ENCODE measurements at places on chromosomes 16 and 17. TPM values are rescaled to one million over a fixed set of nuclear protein-coding genes. Genes with fewer than 3 reads are reported as not detected.
A peak's percentile ranks its signal among the peaks of the same experiment; 100 is the strongest.

The TTLL6 gene
- total RNA-seq, result not detected

The KRT15 gene
- not detected for total RNA-seq

GRCh38 chr16:16158741-16159374 is 64.4 kb downstream of the ABCC6 start:
- no peak overlapping the region for H3K4me3 ChIP-seq
- H3K27ac ChIP-seq, result no peak overlapping the region
- no peaks in the 10 kb centered on the region for H3K4me1 ChIP-seq
- no peak for DNase-seq

- H3K27ac ChIP-seq, result no peak overlapping the region
- no peaks in the 10 kb centered on the region for H3K36me3 ChIP-seq
- H3K27me3 ChIP-seq, result no peaks in the 10 kb centered on the region
- H3K4me1 ChIP-seq, result no peaks in the 10 kb centered on the region
- H3K4me3 ChIP-seq, result no peak overlapping the region
Observed at GRCh38 chr16:11503566-11503965, 83.2 kb downstream of the LITAF start.

The GRAPL gene
- total RNA-seq, result 3.7 TPM

DNA sequence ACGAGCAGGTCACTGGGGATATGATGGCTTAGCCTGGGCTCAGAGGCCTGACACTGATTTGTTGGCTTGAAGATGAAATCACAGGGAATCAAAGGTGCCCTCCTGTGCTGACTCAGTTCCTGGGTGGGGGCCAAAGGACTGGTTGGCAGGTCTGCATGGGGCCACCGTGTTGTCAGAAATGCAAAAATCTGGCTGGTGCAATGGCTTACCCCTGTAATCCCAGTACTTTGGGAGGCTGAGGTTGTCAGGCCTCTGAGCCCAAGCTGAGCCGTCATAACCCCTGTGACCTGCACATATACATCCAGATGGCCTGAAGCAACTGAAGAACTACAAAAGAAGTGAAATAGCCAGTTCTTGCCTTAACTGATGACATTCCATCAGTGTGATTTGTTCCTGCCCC is 314.2 kb downstream of the WWOX start:
- H3K27ac ChIP-seq, result no peak overlapping the region
- no peaks in the 10 kb centered on the region for H3K36me3 ChIP-seq
- no peaks in the 10 kb centered on the region for H3K27me3 ChIP-seq
- no peak for DNase-seq

- no peak overlapping the region for H3K4me3 ChIP-seq
- H3K4me1 ChIP-seq, result peaks cover 16% of the 10 kb centered on the region
- no peak overlapping the region for H3K27ac ChIP-seq
- DNase-seq, result no peak
- H3K27me3 ChIP-seq, result no peaks in the 10 kb centered on the region
Observed at GRCh38 chr16:4347010-4347409, 4.1 kb downstream of the PAM16 start.

The HS3ST3A1 gene
- total RNA-seq, result not detected

- H3K27ac ChIP-seq, result no peak overlapping the region
- DNase-seq, result no peak
- peaks cover 9% of the 10 kb centered on the region for H3K4me1 ChIP-seq
Observed at GRCh38 chr17:80424878-80425765, 10.2 kb downstream of the ENDOV start.

- no peak overlapping the region for H3K27ac ChIP-seq
- no peaks in the 10 kb centered on the region for H3K4me1 ChIP-seq
- no peak overlapping the region for H3K4me3 ChIP-seq
- peak; percentile 65 for DNase-seq
- no peaks in the 10 kb centered on the region for H3K36me3 ChIP-seq
- H3K27me3 ChIP-seq, result no peaks in the 10 kb centered on the region
Observed at GRCh38 chr17:17440010-17440843, 36.6 kb upstream of the MED9 start.

DNA sequence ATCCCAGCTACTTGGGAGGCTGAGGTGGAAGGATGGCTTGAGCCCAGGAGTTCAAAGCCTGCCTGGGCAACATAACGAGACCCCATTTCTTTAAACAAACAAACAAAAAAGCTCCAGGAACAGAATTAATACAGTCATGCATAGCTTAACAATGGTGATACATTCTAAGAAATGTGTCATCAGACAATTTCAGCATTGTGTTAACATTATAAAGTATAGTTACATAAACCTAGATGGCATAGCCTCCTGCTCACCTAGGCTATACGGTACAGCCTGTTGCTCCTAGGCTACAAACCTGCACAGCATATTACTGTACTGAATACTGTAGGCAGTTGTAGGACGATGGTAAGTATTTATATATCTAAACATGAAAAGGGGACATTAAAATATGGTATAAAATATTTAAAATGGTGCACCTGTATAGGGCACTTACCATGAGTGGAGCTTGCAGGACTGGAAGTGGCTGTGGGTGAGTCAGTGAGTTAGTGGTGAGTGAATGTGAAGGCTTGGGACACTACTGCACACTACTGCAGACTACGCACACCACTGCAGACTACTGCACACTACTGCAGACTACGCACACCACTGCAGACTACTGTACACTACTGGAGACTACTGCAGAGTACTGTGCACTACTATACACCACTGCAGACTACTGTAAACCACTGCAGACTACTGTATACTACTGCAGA is 74.6 kb downstream of the TMC6 start:
- peaks cover 4% of the 10 kb centered on the region for H3K4me1 ChIP-seq
- no peak overlapping the region for H3K27ac ChIP-seq
- DNase-seq, result no peak

DNA sequence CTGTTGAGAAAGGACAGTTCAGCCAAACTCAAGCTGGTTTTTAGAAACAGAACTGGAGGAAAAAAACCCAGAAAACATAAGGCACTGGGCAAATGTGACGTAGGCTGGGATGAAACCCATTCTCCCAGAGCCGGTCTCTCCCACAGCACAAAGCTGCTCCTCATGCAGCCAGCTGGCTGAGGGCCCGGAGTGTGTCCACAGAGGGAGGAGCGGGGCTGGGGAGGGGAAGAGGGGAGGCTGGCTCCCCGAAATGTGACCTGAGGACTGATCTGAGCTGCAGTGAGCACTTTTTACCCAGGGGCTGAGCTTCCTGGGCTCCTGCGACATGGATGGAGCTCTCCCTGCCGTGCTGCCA is 20.8 kb downstream of the FOXF1 start:
- H3K4me3 ChIP-seq, result no peak overlapping the region
- H3K27ac ChIP-seq, result no peak overlapping the region
- no peaks in the 10 kb centered on the region for H3K4me1 ChIP-seq
- H3K36me3 ChIP-seq, result no peaks in the 10 kb centered on the region
- peak; percentile 1 for DNase-seq

- H3K27me3 ChIP-seq, result no peaks in the 10 kb centered on the region
- H3K36me3 ChIP-seq, result no peaks in the 10 kb centered on the region
- DNase-seq, result no peak
- no peak overlapping the region for H3K27ac ChIP-seq
- no peaks in the 10 kb centered on the region for H3K4me1 ChIP-seq
Observed at GRCh38 chr16:69083306-69083941, 22.0 kb upstream of the HAS3 start.

- no peaks in the 10 kb centered on the region for H3K36me3 ChIP-seq
- no peak overlapping the region for H3K4me3 ChIP-seq
- DNase-seq, result no peak
- no peaks in the 10 kb centered on the region for H3K4me1 ChIP-seq
Observed at GRCh38 chr16:19033761-19034160, 33.7 kb upstream of the COQ7 start.

- no peak overlapping the region for H3K4me3 ChIP-seq
- no peaks in the 10 kb centered on the region for H3K27me3 ChIP-seq
- no peaks in the 10 kb centered on the region for H3K4me1 ChIP-seq
- DNase-seq, result no peak
- H3K36me3 ChIP-seq, result peaks cover 36% of the 10 kb centered on the region
- no peak overlapping the region for H3K27ac ChIP-seq
Observed at GRCh38 chr17:29107933-29108822, 65.2 kb downstream of the PIPOX start.

The AKAP10 gene
- total RNA-seq, result 32.6 TPM

GRCh38 chr16:695355-696089 is 5.3 kb upstream of the WDR24 start:
- no peaks in the 10 kb centered on the region for H3K36me3 ChIP-seq
- no peaks in the 10 kb centered on the region for H3K27me3 ChIP-seq
- peak overlapping the region; percentile 44 for H3K27ac ChIP-seq
- peak; percentile 48 for DNase-seq
- H3K4me3 ChIP-seq, result peak overlapping the region; percentile 73

- H3K4me3 ChIP-seq, result no peak overlapping the region
- H3K27me3 ChIP-seq, result no peaks in the 10 kb centered on the region
- H3K4me1 ChIP-seq, result no peaks in the 10 kb centered on the region
- H3K36me3 ChIP-seq, result no peaks in the 10 kb centered on the region
Observed at GRCh38 chr16:9151597-9151996, 60.2 kb downstream of the HAPSTR1 start.

The SLC13A2 gene
- total RNA-seq, result not detected

The MEFV gene
- 0.18 TPM for total RNA-seq

DNA sequence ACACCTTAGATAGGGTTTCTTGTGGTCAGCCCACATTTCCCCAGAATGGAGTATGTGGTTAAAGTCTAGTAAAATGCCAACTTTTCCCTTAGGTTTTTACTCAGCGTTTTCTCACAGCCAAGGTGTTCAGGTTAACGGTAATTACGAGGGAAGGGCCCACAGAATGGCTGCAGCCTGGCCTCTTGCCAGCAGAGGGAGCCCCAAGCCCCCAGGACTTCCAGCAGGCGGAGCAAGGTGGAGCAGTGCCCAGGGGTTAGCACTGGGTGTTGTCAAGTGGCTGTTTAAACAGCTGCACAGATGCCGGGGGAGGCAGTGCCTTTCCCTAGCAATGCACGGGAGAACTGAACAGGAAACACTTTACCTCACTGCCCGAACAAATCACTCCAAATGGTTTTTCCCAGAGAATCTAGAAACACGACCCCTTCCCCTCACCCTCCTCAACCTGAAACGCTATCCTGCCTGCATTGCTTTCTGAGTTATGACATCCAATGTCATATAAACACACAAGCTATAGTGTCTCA is 6.6 kb downstream of the PHB1 start:
- no peaks in the 10 kb centered on the region for H3K27me3 ChIP-seq
- H3K27ac ChIP-seq, result no peak overlapping the region
- DNase-seq, result peak; percentile 75

DNA sequence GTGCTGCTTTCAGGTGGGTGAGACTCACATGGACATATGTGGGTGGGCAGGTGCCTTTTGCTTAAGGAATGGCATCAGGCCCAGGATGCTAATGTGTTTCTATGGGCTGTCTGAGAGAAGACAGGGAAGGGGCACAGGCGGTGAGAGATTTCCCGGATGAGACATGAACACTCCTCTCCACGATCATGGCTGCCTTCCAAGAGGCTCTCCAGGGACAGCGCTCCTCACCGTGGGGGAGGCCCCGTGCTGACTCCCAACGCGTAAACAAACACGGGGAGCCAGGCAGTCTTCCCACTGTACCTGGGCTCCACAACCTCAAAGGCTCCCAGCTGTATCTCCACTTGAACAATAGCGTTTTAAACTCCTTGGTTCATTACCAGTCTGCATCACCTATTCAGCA is 42.8 kb downstream of the CDK5R1 start:
- H3K36me3 ChIP-seq, result no peaks in the 10 kb centered on the region
- H3K27me3 ChIP-seq, result no peaks in the 10 kb centered on the region
- H3K4me3 ChIP-seq, result no peak overlapping the region
- no peak for DNase-seq
- H3K27ac ChIP-seq, result no peak overlapping the region

GRCh38 chr17:75508931-75509361 is 6.4 kb downstream of the CASKIN2 start:
- H3K27ac ChIP-seq, result no peak overlapping the region
- peaks cover 5% of the 10 kb centered on the region for H3K4me1 ChIP-seq
- no peaks in the 10 kb centered on the region for H3K36me3 ChIP-seq
- H3K27me3 ChIP-seq, result no peaks in the 10 kb centered on the region

GRCh38 chr16:64013856-64014255 is 1108.0 kb downstream of the CDH11 start:
- no peak overlapping the region for H3K27ac ChIP-seq
- DNase-seq, result no peak
- H3K4me3 ChIP-seq, result no peak overlapping the region
- H3K36me3 ChIP-seq, result no peaks in the 10 kb centered on the region

The SPATA20 gene
- total RNA-seq, result 42.9 TPM

The C1QBP gene
- total RNA-seq, result 565 TPM

DNA sequence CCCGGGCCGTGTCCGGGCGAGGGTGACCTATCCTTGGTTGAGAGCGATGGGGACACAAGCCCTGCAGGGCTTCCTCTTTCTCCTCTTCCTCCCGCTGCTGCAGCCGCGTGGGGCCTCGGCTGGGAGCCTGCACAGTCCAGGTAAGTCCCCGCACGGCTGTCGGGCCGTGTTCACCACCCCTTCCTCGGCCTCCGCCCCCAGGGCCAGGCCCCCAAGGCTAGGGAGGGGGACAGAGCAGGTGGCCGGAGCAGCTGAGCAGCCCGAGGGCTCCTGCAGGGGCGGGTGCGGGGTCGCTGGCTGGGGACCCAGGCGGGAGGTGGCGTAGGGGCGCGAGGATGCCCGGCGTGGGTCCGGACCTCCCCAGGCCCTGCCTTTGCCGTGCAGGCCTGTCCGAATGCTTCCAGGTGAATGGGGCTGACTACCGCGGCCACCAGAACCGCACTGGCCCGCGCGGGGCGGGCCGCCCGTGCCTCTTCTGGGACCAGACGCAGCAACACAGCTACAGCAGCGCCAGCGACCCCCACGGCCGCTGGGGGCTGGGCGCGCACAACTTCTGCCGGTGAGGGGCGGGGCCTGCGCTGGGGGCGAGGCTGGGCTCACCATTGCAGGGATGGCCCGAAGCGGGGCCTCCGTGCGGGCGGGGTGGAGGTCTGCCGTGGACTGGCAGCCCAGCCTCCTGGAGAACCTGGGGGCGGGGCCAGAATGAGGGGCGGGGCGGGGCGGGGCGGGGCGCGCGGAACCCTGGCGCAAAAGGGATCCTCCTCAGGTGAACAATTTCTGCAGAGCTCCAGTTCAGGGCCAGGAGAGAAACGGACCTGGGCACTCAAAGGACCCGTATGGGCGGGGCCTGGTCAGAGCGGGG is 631 bp downstream of the KREMEN2 start:
- no peaks in the 10 kb centered on the region for H3K36me3 ChIP-seq
- peak overlapping the region; percentile 45 for H3K4me3 ChIP-seq
- peaks cover 40% of the 10 kb centered on the region for H3K27me3 ChIP-seq
- H3K27ac ChIP-seq, result no peak overlapping the region
- H3K4me1 ChIP-seq, result peaks cover 46% of the 10 kb centered on the region

The ASPSCR1 gene
- 32.0 TPM for total RNA-seq

The SCARF1 gene
- 0.71 TPM for total RNA-seq

- H3K27me3 ChIP-seq, result no peaks in the 10 kb centered on the region
- no peaks in the 10 kb centered on the region for H3K36me3 ChIP-seq
- no peak for DNase-seq
- H3K27ac ChIP-seq, result no peak overlapping the region
Observed at GRCh38 chr17:32256012-32256700, 9.5 kb upstream of the RHBDL3 start.

- peaks cover 28% of the 10 kb centered on the region for H3K4me1 ChIP-seq
- H3K36me3 ChIP-seq, result no peaks in the 10 kb centered on the region
- H3K27ac ChIP-seq, result no peak overlapping the region
Observed at GRCh38 chr17:44007346-44008204, 3.2 kb downstream of the NAGS start.
